ENCODE measurements at places on chromosomes 11 and 22.

DNA sequence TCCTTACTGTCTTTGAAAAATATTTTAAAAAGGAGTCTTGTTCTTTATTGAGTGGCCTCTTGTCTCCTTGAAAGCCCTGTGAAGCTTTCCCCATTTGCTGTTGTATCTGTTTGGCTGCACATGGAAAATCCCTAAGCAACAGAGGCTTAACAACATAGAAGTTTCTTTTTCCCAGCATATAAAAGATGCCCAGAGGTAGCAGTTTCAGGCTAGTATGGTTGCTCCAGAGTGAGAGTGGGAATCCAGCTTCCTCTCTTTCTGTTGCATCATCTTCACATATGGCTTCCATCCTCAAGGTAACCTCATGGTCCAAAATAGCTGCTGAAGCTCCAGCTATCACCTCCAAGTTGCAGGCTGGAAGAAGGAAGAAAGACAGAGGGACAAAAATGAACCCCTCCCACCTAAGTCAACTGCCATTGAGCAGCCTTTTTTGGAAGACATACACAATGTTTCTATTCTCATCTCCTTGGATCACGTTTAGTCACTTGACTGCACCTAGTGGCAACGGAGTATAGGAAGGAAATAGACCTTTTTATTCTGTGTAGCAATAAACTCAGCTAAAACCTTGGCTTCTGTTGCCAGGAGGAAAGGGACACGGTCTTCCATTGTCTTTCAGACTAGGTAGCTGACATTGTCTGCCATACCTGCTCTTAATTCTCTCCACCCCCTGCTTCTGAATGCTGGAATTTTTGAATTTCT is 5.3 kb downstream of the CSF2RB start:
- DNase-seq, result no peak

GRCh38 chr11:65551572-65552387 is 6.4 kb downstream of the LTBP3 start:
- DNase-seq, result no peak

DNA sequence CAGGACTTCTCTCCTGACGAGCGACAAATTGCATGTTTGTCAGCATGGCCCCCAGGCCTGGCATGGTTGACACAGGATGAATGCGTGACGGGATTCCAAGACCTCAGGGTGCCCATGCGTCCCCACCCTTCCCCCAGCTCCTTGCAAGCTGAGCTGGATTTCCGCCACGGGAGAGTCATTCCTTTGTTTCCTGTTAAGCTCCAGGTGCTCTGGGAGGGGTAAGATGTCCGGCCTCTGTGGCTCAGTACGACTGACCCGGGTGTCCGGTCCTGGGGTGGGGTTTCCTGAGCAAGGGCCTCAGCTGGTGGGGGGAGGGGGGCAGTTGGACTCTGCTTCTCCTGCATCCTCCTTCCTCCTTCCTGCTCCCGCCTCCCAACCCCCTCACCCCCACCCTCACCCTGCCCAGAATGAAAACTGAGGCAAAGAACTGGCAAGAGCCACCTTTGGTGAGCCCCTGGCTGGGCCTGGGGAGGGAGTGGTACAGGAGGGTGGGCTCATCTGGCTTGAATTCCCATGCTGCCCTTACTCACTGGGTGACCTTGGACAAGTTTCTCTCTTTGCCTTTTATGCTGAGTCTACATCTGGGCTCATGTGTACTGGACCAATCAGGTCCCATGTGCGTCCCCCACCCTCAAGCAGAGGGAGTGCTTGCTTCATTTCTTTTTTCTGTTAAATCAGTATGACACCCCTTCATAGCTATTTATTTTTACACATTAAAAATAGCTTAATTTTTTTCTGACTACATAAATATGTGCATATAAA is 2.5 kb downstream of the CDC42EP2 start:
- DNase-seq, result no peak

DNA sequence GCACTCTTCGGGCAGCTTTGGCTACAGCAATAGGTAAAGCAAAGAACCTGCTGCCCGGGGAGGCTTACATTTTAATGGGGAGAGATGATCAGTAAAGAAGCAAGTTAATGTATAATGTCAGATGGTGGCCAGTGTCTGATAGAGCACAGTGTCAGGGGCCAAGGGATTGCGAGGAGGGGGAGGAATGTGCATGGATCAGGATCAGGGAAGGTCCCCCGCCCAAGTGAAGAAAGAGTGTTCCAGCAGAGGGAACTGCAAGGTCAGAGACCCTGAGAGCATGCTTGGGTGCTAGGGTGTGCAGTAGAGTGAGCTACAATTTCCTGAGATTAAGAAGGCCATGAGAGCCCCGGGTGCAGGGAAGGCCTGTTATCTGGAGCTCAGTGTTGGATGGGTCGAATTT is 39.7 kb downstream of the TIMP3 start:
- DNase-seq, result no peak

DNA sequence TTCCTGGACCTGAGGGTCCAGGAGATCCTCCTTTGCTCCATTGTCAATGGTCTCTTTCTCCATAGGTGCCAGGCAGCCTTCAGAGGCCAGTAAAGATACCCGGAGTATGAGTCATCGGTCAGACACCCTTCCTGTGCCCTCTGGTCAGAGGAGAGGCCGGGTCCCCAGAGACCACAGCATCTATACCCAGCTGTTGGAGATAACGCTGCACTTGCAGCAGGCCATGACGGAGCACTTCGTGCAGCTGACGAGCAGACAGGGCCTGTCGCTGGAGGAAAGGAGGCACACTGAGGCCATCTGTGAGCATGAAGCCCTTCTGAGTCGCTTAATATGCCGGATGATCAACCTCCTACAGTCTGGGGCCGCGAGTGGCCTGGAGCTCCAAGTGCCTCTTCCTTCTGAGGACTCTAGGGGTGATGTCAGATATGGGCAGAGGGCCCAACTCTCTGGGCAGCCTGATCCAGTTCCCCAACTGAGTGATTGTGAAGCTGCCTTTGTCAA is at the start of gene ACCSL:
TSS of gene ACCSL (plus strand) at position 51 of the 501 bp plus-strand sequence. CDS start at position 107, 56 bp downstream.
- DNase-seq, result no peak

- DNase-seq, result no peak
These were observed 4.0 kb downstream of the NF2 start for GRCh38 chr22:29607426-29607825.

DNA sequence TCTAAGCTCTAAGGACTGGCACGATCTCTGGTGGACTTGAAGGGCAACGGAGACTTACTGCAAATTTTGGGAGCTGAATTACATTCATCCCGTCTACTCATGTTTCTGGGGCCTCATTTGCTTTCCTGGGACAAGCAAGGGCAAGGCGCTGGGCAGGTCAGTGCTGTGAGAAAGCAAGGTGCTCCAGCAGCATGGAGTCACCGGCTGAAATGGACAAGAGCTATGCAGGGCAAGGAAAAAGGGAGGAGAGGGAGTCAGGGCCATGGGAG is 25.6 kb downstream of the FLI1 start:
- DNase-seq, result no peak

GRCh38 chr11:27497284-27497866 is 9.2 kb downstream of the LIN7C start:
- DNase-seq, result no peak

DNA sequence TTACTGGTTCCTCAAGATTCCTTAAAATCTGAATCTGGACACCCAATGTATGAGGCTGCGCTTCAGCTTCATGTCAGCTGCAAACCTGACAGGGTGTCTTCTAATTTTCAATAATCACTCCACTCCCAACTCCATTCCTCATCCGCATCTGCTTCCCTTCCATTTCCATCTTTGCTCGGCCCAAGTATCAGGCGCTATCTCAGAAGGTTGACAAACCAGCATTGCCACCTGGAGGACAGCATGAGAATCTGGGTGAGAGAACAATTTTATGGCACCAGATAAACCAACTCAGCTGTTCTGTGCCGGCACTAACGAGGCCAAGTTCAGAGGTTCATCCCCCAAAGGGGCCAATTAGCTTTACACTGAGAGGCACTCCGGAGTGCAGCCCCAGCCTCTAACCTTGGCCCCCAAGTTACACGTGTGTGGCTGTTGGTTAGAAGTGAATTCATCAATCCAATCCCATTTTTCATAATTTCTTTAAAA is 79.1 kb upstream of the LMO2 start:
- no peak for DNase-seq

DNA sequence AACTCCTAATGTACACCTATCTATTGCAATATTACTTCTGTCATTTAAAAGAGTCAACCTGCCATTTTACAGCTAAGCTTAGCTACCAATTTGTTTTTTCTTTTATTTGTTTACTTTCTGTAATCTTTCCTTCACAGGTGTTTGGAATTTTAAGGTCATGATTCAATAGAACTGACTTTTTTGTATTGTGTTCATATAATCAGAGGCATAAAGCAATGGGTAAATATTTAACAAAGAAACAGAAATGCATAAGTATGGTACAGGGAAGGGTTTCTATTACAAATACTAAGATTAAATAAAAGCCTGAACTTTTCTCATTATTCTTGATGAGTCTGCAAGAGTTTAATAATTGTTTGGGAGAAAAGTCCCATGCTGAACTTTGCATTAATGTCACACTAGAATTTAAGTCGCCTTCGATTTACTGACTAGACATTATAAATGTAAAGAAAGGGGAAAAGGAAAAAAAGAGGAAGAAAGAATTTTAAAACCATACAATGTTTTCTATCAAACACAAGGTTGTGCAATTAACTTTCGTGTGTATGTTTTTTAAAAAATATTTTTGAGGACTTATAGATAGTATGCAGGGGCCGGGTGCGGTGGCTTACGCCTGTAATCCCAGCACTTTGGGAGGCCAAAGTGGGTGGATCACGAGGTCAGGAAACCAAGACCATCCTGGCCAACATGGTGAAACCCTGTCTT is 35.0 kb upstream of the HIPK3 start:
- DNase-seq, result no peak

DNA sequence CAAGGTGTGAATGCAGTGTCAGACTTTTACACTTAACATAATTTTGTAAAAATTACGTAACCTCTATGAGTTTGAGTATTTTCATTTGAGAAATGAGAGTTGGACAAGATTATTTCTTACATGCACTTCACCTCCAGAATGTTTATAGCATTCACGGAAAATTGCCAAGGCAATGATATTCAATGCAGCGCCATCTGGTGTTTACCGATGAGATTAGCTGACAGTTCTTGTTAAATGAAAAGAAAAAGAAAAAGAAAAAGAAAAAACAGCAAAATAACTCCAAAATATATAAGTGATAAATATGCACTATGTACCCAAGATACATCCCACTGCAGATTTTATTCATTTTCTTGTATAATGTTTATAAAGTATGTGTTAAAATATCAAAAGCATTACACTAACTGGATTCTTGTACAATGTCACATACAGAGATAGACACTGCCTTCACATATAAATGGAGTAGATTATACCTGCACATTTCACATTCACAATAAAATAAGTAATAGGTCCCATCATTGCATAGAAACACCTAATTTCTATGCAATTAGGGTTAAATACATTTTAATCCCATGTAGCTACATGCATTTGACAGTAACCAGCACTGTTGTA is 976.3 kb upstream of the FAT3 start:
- DNase-seq, result no peak

DNA sequence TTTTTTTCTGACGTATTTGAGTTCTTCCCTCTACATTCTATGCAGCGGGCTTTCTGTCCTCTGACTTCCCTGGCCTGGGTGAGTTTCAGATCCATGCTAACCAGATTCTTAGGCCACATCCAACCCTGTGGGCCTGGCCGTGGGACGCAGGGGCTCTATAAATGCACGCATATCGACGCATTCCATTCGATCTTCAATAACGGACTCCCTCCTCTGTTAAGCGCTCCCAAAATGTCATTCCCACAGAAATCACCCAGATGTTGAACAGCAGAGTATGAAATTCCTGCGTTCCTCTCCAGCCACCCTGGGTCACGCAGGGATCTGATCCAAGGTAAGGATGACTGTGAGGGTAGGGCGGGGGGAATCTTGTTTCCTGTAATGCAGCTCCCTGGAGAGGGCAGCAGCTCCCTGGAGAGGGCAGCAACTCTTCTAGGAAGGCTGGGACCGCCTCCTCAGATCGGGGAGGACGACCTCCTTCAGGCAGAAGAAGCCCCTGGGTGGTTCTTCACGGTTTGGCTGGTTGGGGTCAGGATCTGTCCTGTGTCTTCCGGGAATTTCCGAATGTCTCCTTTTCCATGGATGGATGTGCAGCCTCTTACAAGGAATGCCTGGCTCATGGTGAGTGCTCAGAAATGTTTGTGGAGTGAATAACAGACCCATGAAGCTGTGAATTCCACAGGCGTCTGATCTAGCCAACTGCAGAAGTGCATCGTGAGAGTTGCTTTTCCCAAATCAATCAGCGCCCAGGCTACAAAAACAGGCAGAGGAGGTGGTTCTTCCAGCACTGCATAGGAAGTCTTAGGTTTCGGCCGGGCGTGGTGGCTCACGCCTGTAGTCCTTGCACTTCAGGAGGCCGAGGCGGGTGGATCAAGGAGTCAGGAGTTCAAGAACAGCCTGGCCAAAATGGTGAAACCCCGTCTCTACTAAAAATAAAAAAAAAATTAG is 12.2 kb downstream of the MRGPRD start:
- no peak for DNase-seq

DNA sequence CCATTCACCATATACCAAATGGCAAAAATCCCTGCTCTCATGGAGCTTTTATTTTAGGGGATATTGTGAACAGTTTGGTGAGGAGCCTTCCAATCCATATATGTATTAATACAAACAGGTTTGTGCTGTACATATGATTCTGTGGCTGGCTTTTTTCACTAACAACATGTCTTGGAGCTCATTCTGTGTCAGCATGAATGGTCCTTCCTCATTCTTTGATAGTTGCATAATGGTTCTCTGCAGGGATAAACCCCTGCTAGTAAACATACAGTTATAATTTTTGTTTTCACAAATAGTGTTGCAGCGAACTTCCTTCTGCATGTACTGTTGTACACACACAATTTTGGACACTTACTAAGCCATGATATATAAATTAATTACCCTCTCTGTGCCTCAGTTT is 8.3 kb downstream of the PRR5L start:
- no peak for DNase-seq

DNA sequence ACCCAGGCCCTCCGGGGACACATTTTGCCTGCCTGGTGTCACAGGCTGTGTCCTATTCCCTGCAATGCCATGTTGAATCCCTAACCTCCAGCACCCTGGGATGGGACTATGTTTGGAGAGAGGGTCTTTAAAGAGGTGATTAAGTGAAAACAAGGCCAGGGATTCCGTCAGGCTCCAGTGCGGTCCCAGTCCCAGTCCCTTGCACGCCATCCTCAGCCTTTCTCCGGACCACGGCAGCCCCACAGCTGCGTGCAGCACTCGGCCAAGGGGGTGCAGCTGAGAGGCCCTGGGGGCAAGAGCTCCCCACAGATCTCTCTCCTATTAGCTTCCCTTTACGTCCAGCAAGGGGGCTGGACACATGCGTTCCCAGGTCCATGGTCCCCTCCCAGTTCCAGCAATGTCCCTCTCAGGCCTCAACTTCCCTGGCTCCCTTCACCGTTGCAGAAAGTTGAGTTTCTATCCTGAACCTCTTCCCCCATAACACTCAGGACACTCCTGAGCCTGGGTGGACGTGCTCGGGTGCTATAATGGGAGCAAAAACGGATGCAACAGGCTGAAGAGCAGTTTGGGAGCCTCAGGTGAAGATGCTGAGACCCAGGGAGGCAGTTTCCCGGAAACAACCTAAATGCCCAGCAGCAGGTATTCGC is 1422.7 kb downstream of the BRD1 start:
- DNase-seq, result no peak

DNA sequence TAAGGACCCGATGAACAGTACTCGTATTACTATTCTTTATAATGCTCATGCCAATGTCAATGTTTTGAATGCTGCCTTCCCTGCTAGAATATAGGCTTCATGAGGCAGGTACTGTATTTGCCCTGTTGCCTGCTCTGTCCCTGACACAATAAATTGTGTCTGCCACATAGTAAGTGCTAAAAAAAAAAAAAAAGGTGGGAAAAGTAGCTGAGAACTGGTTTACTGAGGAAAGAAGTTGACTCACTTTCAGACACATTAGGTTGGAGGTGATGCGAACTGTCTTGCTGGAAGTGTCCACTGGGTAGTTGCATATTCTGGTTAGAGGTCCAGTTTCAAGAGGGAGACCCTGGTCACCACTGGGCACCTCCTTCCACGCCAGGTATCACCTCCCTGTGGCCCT is 255.9 kb downstream of the KIRREL3 start:
- no peak for DNase-seq
